ENCODE measurements at places on chromosomes 2 and 18.

GRCh38 chr18:12599966-12600365 is 57.9 kb downstream of the SPIRE1 start:
- DNase-seq, result no peak

DNA sequence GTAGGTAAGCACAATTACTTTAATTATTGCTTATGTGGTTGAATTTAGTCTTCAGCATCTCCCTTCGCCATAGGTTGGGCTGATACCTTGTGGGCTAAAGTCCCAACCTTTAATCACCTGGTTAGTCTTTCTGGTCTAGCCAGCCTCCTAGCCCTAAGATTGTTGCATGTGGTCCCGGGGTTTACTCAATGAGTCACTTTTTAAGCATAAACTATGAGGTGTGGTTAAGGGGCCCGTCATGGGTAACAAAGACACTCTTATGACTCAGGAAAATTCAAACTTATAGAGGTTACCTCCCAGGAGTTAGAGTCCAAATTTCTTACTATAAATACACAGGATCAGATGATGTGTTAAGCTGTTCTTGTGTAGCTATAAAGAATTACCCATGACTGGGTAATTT is 841.6 kb downstream of the TRIB2 start:
- no peak for DNase-seq

DNA sequence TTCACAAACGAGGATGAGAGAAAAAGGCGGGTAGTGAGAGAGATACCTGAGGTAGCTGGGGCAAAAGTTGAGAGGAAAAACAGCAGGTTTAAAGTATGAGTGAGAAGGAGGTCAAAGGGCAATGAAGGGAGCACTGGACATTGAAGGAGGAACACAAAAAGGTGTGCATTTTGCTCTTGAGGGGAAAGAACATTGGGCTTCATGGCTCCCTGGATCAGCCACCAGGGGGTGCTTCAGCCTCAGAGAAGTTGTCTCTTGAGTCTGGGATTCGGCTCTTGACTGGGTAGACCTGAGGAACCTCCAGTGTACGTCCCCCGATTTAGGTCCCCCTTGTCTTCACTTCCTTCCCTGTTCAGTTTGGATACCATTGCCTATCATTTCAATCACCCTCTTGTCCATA is 128.5 kb downstream of the RAPGEF4 start:
- peak; percentile 37 for DNase-seq

DNA sequence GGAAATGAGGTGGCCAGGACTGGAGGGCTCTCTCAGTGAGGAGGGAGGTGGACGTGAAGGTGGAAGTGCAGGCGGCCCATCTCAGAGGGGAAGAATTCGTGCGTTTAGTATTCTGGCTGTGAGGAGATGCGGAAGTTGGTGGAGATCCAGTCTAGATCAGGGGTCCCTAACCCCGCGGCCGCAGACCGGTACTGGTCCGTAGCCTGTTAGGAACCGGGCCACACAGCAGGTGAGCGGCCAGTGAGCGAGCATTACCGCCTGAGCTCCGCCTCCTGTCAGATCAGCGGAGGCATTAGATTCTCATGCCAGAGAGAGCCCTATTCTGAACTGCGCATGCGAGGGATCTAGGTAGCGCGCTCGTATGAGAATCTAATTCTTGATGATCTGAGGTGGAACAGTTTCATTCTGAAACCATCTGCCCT is 1.6 kb upstream of the FHOD3 start:
- no peak for DNase-seq

GRCh38 chr2:191922736-191923651 is 76.1 kb upstream of the CAVIN2 start:
- no peak for DNase-seq

DNA sequence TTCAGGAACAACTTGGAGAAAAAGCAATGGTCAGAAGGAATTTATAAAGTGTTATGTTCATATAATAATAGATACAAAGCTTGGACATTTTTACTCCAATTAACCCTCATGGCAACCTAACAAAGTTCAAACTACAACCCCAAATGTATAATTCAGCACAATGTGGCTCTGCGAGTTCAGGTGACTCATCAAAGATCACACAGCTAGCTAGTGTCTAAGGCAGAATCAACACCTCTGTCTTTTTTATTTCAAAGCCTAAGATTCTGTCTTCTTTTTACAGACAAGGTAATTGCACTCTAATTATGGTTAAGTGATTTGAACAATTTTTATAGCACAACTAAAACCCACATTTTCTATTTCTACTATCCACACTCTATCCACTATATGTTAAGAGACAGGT is 90.5 kb downstream of the CHST9 start:
- no peak for DNase-seq

- DNase-seq, result no peak
These were observed 39.2 kb downstream of the ARHGEF4 start for GRCh38 chr2:130875935-130876334.

GRCh38 chr2:236120141-236120601 is 48.0 kb downstream of the GBX2 start:
- DNase-seq, result no peak

- DNase-seq, result no peak
These were observed 64.9 kb upstream of the STPG4 start for GRCh38 chr2:47219970-47220369.

GRCh38 chr2:42942214-42942989 is 150.0 kb upstream of the HAAO start:
- DNase-seq, result no peak

GRCh38 chr2:168552450-168552856 is 96.4 kb downstream of the CERS6 start:
- no peak for DNase-seq

- no peak for DNase-seq
These were observed 55.4 kb upstream of the CD28 start for GRCh38 chr2:203650860-203651613.

DNA sequence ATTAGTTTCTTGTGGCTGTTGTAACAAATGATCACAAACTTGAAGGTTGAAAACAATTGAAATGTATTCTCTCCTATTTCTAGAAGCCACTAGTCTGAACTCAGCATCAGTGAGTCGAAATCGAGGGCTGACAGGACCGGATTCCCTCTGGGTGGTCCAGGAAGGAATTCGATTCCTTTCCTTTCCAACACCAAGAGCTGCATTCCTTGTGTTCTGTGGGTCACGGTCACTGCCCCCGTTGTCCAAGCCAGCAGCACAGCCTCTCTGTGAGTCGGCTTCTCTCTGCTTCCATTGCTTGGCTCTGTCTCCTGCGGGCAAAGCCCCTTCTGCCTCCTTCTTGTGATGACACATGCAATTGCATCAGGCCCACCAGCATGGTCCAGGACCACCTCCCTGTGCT is 67.3 kb downstream of the SMIM21 start:
- DNase-seq, result no peak

GRCh38 chr2:58957188-58957840 is 716.2 kb upstream of the FANCL start:
- no peak for DNase-seq

- DNase-seq, result no peak
These were observed 30.0 kb downstream of the VIL1 start for GRCh38 chr2:218448934-218449333.

- DNase-seq, result no peak
These were observed 203.7 kb downstream of the HDAC4 start for GRCh38 chr2:239197146-239197545.

DNA sequence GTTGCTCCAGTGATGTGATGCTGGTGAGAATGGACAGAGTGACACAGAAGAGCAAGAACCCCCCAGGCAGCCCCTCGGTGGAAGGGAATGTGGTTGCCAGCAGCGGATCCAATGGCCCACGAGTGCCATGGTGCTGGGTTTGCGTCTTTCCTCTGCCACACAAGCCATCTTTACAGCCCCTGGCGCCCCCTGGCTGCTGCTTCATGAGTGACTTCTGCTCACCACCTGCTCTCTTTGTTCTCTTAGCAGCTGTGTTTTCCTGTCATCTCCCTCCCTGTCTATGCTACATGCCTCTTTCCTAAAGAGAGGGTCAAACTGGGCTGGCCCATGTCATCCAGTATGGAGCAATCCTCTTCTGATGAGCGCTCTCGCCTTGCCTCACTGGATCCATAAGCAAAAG is 300.0 kb upstream of the SMIM21 start:
- DNase-seq, result peak; percentile 47

GRCh38 chr18:13427354-13427753 is 208.8 kb downstream of the LDLRAD4 start:
- no peak for DNase-seq

DNA sequence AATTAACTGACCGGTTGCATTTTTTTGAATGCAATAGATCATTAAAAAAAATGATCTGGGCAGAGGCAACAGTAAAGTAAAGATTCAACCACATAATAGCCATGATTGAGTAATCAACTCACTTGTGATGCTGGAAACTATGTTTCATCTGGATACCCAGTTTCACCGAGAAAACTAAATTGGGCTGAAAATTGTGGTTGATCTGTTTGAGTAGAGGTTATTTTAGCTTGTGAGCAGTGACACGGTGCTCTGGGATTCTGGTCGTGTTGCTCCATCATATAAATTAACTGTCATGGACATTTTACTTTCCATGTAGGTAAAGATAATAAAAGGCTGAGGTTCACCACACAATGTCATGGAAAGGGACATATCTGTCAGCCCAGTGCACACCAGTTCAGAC is 58.7 kb downstream of the CD226 start:
- DNase-seq, result no peak

GRCh38 chr2:198203336-198204069 is 399.1 kb downstream of the PLCL1 start:
- DNase-seq, result no peak

GRCh38 chr2:240604291-240604938 is 17.9 kb downstream of the CAPN10 start:
- DNase-seq, result no peak

DNA sequence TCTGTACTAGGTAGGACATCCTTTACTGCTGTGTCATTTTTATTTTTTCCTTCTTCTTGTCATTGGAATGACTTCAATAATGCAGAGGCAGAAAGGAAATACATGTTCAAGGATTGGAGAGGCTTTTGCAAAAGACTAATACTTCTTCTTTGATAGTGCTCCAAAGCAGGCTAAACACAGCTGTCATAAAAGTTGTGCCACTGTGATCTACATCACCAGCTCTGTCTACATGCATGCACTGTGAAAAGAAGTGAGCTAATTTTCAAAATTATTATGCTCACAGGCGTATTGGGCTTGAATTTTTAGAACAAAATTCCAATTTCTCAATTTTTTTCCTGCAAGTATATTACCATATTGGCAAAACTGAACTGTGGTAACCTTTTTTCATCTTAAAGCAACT is 37.5 kb upstream of the CALCRL start:
- DNase-seq, result no peak

- DNase-seq, result no peak
These were observed 674.3 kb upstream of the REG3G start for GRCh38 chr2:78351208-78351607.

- DNase-seq, result no peak
These were observed 101.5 kb upstream of the MGAT5 start for GRCh38 chr2:134152045-134153010.

DNA sequence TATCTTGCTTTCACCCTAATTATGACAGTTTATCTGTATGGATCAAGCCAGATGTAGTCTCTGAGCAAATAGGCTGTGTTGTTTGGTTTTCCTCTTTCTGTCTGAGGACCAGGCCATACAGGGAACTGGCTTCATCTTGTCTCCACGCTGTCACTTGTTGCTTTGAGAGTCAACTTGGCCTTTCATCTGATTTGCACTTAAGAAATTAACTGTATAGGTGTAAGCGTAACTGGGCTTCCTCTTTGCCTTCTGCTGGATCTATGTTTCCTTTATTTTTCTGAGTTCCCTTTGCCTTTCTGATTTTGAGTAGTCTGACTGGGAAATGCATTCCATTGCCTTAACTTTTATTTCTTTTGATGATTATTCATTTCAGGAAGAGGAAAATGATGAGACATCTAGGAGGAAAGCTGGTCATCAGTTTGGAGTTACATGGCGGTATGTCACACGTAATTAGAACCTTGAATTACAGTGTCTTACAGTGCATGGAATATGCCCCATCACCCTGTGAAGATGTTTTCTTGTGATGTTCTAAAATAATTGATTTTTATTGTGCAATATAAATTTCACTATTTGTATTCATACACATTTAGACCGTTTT is 17.4 kb downstream of the PTCD3 start:
- no peak for DNase-seq

- no peak for DNase-seq
These were observed 14.3 kb downstream of the EDAR start for GRCh38 chr2:108974674-108975073.

DNA sequence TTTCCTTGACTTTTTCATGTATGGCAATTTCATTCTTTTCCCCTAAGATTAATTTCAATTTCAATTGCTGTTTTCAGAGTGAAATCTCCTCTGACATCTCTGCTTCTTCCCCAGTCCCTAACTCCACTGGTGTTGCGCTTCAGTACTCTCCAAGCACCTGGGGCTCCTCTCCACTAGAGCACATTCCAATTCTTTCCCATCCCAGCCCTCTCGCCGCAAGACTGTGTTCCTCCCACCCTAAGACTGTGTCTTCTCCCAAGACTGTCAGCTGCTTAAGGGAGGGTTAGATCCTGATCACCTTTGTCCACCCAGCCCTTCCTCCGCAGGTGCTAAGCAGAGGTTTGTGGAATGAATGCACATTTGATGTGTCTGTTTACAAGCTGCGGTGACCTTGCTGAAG is 255.7 kb upstream of the CCDC68 start:
- DNase-seq, result no peak

DNA sequence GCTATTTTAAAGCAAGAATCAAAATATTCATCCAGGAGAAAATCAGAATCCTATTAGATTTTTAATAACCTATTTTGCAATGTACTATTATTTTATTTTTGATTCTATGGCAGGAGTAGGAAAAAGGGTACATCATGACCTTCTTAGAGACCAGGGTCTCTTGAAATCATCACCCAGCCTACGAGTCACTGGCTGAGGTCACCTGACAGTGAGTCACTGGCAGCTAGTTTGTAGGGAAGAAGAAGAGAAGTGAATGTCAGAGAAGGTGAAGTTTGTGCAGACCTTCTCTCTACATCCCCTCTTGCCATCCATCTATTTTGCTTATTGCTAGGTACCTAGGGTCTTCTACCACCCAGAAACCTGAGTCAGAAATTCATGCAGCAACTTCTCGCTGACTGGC is 144.2 kb downstream of the ALK start:
- DNase-seq, result no peak

GRCh38 chr2:150471813-150472510 is 15.5 kb downstream of the RND3 start:
- DNase-seq, result no peak

DNA sequence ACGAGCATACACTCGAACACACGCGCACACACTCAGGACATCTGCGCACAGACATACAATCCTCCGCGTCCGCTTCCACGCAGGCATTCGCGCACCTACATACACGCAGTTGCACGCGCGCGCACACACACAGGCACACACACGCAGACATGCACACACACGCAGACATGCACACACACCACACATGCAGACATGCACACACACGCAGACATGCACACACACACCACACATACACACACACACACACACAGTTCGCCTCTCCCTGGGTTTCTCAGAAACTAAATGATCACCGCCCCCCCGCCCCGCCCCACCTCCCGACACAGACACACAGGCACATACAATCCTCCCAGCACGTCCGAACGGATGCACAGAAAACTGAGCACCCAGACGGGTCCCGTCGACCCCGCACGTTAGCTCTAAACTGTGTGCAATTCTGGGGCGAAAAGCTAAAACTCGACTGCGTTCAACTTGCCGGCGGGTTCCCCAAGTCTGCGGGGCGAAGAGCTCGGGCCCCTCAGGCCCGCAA is 1.0 kb downstream of the EPHA4 start:
- DNase-seq, result no peak

GRCh38 chr2:24304098-24304497 is 56.2 kb downstream of the ITSN2 start:
- no peak for DNase-seq

GRCh38 chr2:105412584-105412983 is 13.7 kb upstream of the FHL2 start:
- DNase-seq, result no peak
